Mammary epithelial cell (primary cell): ENCODE measurements at places on chromosomes 6 and 20.

- DNase-seq = no peak
Measured at GRCh38 chr6:143449714-143450452, 612 bp downstream of the ADAT2 start.

- DNase-seq = no peak
Measured at GRCh38 chr20:61044499-61044898, 207.6 kb upstream of the CDH4 start.

DNA sequence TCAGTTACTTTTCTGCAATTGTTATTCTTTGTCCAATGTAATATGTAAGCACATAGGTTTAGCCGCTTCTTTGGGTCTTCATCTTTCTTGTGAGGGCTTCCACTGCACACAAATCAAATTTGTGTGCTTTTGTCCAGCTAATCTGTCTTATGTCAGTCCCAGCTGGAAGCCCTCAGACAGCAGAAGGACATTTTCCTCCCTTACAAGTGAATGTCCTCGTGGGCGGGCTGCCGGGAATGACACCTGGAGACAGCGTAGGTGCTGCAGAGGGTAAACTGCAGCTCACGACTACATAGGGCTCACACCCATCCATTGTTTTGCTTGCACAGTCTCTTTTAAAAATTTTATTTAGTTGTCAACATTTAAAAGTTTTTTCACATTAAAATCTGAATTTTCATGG is 24.6 kb upstream of the PPP1R14C start:
- DNase-seq = no peak

GRCh38 chr6:106194949-106195921 is 109.1 kb downstream of the PRDM1 start:
- peak; percentile 99 for DNase-seq

GRCh38 chr6:134684423-134684795 is 265.5 kb downstream of the ALDH8A1 start:
- DNase-seq = peak; percentile 19

DNA sequence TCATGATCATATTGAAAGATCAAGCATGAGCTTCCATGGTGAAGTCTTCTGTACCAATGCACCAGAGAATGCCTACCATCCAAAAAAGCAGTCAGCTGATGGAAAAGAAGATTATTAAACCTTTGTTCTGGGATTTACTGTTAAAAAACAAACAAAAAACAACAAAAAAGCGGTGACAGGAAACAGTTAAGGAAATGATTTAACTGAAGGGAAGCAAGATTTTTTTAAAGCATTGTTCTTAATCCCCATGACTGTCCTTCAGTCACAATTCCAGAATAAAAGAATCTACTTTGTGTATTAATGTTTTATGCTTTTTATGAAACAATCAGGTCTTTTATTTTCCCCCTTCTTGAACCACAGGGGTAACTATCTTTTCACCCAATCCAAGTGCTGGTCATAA is 23.9 kb downstream of the FAM162B start:
- DNase-seq = no peak

DNA sequence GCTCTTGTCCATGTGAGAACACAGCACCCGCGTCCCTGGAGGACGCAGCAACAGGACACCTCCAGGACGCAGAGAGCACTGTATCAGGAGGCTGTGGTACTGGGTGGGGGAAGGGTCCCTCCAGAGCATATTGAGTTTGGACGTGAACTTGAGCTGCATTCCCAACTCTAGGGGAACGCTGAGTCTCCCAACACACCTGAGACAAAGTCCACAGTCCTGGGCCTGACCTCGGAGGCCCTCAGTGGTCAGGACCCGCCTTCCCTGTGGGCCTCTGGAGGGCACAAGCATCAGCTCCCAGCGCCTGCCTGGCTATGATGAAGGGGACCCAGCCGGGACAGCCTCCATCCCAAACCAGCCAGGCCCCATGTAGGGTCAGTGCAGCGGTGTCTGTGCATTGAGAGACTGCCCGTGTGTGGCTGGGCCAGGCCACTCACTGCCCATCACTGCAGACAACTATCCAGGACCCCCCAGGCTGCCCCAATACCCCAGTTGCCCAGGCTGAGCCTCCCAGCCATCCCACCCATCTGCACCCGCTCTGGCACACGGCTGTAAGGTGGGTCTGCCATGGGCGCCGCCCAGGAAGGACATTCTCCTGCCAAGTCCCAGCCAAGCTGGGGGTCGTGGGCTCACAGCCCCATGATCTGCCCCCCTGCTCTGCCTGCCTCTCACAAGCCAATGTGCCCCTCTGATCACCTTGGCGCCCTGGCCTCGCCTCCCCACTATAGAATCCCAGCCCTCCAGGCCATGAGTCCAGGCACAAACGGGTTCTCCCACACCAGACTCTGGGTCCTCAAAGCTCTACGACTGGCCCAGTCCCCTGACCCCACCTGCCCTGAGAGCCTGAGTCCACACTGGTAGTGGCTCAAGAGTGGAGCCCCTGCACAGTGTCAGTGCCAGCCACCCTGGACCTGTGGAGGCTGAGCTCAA is 115.7 kb downstream of the TAF4 start:
- DNase-seq = no peak

DNA sequence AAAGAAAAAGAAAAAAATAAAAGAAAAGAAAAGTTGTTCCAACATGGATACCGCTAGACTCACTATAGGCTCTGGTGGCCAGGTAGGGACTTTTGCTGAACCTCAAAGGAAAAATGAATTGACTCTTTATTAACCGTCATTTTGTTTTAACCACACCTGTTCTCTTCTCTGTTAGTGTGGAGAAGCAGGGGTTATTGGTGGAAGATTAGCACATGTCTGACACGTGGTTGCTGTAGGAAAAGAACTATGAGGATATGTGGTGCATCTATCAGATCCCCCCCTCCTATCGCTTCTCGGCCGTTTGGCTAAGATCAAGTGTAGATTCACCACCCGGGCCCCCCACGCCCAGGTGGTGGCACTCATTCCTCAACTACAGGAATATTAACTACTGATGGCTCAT is 212.4 kb upstream of the ZNF184 start:
- no peak for DNase-seq

DNA sequence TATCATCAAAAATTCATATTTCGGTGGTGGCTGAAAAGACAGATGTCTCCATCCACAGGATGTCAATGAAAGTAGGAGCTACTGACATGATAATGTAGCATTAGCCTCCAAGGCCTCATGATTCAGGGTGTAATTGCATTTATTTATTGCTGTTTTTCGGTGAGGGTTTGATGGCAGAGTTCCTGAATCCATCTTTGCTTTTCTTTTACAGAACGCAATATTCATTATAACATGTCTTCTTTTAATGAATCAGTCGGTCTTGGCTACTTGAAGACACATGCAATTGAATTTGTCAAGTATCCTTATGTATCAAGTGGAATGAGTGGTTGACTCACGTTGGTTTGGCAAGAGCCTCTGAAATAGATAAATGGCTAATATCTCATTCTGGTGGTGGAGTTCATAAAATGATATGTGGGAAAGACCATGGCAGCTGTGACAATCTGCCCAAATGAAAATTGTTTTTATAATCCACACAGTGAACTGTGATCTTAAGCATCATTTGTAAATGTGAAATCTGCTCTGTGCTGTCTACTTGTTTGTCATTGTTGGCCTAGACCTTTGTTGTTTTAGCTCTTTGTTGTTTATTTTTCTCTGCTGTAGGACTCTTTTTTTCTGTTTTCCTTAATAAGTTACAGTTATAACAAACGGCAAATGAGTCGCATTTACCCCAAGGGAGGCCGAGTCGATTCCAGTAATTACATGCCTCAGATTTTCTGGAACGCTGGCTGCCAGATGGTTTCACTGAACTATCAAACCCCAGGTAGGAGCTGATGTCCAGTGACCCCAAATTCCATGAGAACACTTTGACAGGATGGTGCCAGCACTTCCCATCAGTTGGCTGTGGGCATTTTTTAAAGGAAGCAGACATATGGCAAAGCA is 105.7 kb upstream of the LAMP5 start:
- DNase-seq = peak; percentile 39

- DNase-seq = no peak
Measured at GRCh38 chr20:9031991-9032390, 36.9 kb upstream of the PLCB4 start.

DNA sequence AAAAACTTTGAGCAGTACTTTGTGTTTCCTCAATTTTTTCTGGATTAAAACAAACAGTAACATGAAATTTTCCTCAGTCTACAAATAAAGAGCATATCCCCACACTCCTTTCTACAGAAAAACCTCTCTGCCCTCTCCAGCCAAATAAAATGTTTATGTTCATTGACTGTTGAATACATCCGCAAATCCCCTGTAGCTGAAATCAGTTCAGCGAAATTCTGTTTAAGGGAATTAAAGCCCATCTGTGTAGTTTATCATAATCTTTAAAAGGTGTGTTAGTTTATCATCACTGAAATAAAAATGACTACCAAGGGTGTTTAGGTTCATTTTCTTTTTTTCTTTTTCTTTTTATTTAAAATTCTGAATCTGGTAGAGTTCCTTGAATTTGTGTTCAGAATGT is 157.8 kb upstream of the RUNX2 start:
- no peak for DNase-seq

DNA sequence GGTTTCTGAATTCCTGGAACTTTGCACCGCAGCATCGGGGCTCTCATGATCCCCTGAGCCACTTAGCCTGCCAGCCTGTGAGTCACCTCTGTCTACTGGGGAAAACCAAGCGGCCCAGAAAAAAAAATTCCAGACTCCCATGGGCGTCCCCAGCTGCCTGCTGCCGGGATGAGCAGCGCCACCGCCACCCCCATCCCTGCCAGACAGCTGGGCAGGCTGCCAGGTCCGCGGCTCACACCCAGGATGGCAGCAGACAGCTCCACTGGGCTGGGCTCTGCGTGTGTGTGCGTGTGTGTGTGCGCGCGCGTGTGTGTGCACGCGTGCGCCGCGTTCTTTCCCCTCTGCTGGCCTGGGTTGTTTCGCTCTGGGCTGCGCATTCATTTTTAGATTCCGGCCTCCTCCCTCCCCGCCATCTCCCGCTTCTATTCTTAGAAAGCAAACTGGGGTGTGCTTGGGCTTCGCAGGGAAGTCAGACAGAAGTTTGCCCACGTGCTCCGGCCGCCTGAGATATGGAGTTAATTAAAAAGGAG is 38.9 kb upstream of the PMEPA1 start:
- peak; percentile 91 for DNase-seq

GRCh38 chr20:17295991-17296390 is 69.2 kb downstream of the PCSK2 start:
- DNase-seq = no peak

- DNase-seq = no peak
Measured at GRCh38 chr20:29689411-29690225, 1567.8 kb upstream of the DEFB115 start.

DNA sequence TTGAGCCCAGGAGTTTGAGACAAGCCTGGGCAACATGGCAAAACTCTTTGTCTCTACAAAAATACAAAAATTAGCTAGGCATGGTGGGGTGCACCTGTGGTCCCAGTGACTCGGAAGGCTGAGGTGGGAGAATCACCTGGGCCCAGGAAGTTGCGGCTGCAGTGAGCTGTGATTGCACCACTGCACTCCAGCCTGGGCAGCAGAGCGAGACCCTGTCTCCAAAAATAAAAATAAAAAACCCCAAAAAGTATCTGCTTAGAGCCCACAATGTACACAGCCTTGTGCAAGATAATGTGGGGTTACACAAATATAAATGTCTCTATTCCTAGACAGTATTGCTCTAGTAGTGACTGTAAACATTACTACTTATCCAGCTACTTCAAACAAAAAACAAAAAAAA is 5.9 kb downstream of the ESF1 start:
- DNase-seq = no peak

- DNase-seq = no peak
Measured at GRCh38 chr20:36865076-36865860, 10.7 kb upstream of the TLDC2 start.

- no peak for DNase-seq
Measured at GRCh38 chr6:45026003-45026516, 302.1 kb upstream of the RUNX2 start.

DNA sequence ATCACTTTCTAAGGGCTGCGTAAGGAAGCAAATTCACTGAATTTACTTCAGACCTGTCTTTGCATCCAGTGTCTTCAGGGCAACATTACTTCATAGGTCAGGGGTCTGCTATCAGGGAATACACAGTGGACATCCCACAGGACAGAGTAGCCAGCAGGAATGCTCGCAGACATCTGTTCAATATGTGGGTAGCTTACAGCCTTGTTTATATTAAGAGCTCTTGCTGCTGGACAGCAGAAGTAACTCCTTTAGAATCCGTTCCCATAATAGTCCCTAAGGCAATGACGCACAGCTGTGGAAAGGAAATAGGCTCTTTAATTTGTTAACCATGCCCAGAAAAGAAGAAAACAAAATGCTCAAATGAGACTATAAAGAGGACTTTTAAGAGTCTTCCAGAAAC is 198.7 kb downstream of the MOXD1 start:
- no peak for DNase-seq

DNA sequence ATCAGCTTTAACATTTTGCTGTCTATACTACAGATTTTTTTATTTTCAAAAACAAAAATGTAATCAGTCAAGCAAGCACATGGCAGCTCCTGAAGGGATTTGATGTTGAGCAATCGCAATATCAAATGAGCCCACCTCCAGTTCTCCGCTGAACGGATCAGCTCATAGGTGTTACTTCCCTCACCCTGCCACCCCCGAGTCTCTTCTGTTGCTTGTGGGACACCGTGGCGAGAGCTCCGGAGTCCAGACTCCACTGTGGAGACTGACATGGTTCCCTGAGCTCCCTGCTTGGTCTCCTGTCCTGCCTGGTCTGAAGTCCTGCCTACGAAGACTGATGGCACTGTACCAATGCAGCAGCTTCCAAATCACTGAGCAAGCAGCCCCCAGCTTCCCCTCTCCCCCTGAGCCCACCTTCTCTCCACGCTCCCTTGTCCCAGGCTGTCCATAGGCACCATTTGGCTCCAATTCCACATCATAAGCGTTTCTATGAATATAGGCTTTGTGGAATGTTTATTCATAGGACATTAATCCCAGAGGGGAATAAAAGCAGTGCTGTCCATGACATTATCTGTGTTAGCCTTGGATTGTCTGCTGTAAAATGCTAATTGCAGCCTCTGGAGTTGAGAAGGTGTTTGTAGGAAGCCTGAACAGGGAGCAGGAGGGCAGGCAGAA is 162.2 kb downstream of the LY86 start:
- no peak for DNase-seq

- DNase-seq = no peak
Measured at GRCh38 chr6:20583444-20583800, 49.2 kb downstream of the CDKAL1 start.

DNA sequence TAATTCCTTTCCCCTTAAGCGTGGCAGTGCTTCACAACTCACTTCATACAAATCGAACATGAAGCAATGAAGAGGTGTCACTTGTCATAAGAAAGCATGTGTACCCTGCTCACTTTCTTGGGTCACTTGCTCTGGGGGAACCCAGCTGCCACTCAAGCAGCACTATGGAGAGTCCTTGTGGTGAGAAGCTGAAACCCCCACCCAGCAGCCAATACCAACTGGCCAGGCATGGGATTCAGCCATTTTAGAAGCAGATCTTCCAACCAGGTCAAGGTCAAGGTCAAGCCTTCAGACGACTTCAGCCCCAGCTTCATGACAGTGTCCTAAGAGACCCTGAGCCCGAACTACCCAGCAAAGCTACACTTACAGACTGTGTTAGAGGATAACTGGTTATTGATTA is 62.8 kb downstream of the PSMB1 start:
- DNase-seq = no peak

GRCh38 chr6:66396549-66396948 is 689.5 kb upstream of the EYS start:
- DNase-seq = no peak
